ENCODE measurements at places on chromosomes 5 and 9. TPM values are rescaled to one million over a fixed set of nuclear protein-coding genes. Genes with fewer than 3 reads are reported as not detected.

DNA sequence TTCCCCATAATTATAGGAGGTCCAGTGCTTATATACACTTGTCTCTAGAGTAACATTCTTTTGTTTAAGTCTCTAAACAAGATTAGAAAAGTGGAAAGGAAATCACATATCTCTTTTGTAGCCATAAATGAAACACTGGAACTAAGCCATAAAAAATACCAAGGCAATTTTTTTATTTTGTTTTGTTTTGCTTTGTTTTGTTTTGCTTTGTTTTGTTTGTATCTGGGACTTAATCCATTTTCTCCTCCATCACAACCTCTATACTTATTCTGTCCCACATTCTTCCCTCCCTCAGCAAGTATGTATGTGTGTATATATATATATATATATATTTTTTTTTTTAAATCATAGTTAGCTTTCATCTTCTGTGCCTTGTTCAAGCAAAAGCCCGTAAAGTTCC is 436.6 kb upstream of the MPDZ start:
- H3K27me3 ChIP-seq = no peaks in the 10 kb centered on the region
- H3K4me1 ChIP-seq = no peaks in the 10 kb centered on the region
- H3K36me3 ChIP-seq = no peaks in the 10 kb centered on the region

DNA sequence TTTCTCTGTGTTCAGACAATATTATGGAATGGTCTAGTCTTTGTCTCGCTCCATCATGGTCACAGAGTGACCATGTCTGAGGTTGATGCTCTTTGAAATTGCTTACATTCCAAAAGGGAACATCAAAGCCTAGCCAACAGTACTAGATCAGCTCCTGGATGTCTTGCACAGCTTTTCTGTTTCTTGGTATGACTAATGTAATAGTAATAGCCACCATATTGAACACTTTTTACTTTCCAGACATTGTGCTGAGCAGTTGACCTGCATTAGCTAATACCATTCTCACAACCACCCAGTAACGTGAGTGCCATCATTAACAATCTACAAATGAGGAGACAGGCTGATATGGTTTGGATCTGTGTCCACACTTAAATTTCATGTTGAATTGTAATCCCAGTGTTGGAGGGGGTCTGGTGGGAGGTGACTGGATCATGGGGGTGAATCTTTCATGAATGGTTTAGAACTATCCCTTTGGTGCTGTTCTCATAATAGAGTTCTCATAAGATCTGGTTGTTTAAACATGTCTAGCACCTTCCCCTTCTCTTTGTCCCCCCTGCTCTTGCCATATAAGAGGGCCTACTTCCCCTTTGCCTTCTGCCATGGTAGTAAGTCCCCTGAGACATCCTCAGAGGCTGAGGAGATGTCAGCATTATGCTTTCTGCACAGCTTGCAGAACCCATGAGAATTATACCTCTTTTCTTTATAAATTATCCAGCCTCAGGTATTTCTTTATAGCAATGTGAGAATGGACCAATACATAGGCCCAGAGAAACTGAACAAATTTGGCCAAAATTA is 577.5 kb upstream of the CLINT1 start:
- peaks cover 51% of the 10 kb centered on the region for H3K4me1 ChIP-seq
- no peaks in the 10 kb centered on the region for H3K27me3 ChIP-seq
- H3K4me3 ChIP-seq = no peak overlapping the region
- H3K36me3 ChIP-seq = peaks cover 25% of the 10 kb centered on the region

DNA sequence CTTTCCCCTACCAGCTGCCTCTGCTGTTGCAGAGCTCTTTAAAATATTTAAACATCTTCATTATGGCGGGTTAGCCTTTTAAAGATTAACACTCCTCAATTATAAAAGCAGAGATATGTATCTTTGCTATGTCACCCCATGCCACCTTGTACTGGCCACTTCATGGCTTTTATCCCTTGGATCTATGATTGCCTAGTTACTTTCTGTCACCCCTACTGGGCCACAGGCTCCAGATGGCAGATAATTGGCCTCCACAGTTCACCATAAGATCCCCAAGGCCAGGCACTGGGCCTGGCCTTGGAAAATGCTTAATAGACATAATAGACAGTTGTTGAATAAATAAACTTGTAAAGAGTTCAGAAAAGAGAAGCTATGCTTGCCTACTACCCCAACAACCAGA is 142.0 kb upstream of the SHB start:
- no peaks in the 10 kb centered on the region for H3K4me1 ChIP-seq
- no peak overlapping the region for H3K27ac ChIP-seq
- no peaks in the 10 kb centered on the region for H3K36me3 ChIP-seq
- H3K4me3 ChIP-seq = no peak overlapping the region
- no peak for DNase-seq
- peaks cover 8% of the 10 kb centered on the region for H3K27me3 ChIP-seq

- H3K27ac ChIP-seq = no peak overlapping the region
- DNase-seq = no peak
- peaks cover 2% of the 10 kb centered on the region for H3K36me3 ChIP-seq
- H3K4me3 ChIP-seq = no peak overlapping the region
- H3K27me3 ChIP-seq = peaks cover 5% of the 10 kb centered on the region
Observed at GRCh38 chr5:138850865-138851435, 24.2 kb downstream of the LRRTM2 start.

GRCh38 chr9:113513536-113513935 is 50.0 kb downstream of the RGS3 start:
- peak overlapping the region; percentile 58 for H3K4me3 ChIP-seq
- H3K27me3 ChIP-seq = no peaks in the 10 kb centered on the region
- peak; percentile 23 for DNase-seq
- no peaks in the 10 kb centered on the region for H3K36me3 ChIP-seq

DNA sequence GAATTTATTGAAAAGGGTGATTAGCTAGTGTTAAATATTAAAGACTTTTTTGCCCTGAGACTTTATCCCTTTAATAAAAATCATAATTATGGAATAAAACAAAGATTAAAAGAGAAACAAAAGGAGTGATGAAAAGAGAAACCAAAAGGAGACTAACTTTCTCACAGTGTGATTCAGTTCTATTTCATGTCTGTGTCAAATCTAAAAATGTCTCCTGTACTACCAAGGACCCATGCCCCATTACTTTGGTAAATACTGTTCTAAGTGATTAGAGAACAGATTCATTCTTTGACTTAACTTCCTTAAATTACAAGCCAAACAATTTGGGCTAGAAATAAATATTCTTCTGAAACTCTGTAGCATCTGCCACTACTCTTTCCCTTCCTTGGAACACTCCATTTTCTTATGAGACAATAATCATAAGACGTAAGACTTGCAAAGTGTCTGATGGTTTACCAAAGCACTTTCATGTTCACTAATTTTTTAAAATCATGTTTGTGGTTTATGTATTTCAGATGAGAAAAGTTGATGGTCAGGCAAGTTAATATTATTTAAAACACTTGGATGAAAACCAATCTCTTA is 319.0 kb downstream of the EBF1 start:
- H3K36me3 ChIP-seq = no peaks in the 10 kb centered on the region
- H3K4me1 ChIP-seq = peaks cover 2% of the 10 kb centered on the region
- no peaks in the 10 kb centered on the region for H3K27me3 ChIP-seq
- no peak overlapping the region for H3K27ac ChIP-seq
- H3K4me3 ChIP-seq = no peak overlapping the region
- no peak for DNase-seq

GRCh38 chr5:60594715-60595477 is 105.1 kb downstream of the DEPDC1B start:
- DNase-seq = no peak
- H3K4me1 ChIP-seq = peaks cover 24% of the 10 kb centered on the region
- no peak overlapping the region for H3K4me3 ChIP-seq
- no peak overlapping the region for H3K27ac ChIP-seq

DNA sequence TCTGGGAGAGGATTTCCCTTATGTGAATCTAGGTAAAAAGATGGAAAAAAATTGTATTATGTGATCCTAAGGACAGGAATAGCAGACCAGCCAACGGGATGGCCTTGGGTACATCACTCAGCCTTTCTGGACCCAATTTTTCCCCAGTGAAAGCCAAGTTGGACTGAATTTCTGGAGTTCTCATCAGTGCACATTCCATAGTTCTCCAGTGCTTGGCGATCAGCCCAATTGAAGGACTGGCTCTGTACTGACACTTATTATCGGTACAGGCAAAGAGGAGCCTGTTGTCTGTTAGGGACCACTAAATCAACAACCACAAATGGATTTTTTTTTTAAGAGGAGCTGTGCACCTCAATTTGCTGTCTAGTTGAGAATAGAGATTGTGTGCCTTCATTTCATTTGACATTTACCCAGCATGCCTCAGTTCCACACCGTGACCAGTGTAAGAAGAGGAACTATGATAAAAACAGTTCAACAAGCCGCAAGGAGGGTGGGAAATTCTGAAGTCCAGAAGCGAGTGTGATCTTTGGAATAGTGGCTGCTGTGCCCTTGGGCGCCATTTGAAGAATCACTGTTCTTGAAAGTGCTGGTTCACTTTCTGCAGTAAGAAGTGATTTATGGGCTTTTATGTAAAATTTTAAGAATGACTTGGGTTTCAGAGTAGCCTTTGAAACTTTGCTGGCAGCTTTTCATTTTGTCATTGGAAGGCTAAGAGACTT is 8.0 kb downstream of the ARL10 start:
- no peaks in the 10 kb centered on the region for H3K4me1 ChIP-seq
- no peak overlapping the region for H3K4me3 ChIP-seq
- H3K27ac ChIP-seq = no peak overlapping the region
- H3K27me3 ChIP-seq = no peaks in the 10 kb centered on the region

GRCh38 chr9:133726401-133727276 is 11.5 kb downstream of the SARDH start:
- peak overlapping the region; percentile 82 for H3K27ac ChIP-seq
- H3K36me3 ChIP-seq = no peaks in the 10 kb centered on the region
- H3K27me3 ChIP-seq = peaks cover 9% of the 10 kb centered on the region
- H3K4me1 ChIP-seq = peaks cover 15% of the 10 kb centered on the region
- DNase-seq = peak; percentile 66

DNA sequence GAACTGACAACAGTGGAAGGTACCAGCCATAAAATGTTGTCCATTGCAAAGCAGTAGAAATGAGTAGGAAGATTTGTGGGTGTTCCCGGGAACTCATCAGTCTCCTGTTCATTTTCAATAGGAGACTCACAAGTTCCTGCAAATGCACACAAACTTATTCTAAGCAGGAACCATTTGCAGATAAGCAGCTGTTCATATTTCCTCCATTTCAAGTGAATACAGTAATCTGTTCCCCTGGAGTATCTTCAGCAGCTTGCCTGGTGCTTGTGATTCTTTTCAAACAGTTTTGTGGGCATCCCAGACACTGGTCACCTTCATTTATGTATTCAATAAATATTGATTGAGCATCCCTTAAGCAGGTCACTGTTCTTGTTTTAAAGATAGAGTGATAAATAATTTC is 1315.5 kb upstream of the C9orf72 start:
- no peaks in the 10 kb centered on the region for H3K4me1 ChIP-seq
- no peaks in the 10 kb centered on the region for H3K27me3 ChIP-seq
- no peak overlapping the region for H3K4me3 ChIP-seq
- no peak for DNase-seq
- H3K27ac ChIP-seq = no peak overlapping the region

GRCh38 chr5:76794871-76795270 is 24.0 kb upstream of the F2RL1 start:
- peaks cover 13% of the 10 kb centered on the region for H3K4me1 ChIP-seq
- no peak overlapping the region for H3K4me3 ChIP-seq
- no peak for DNase-seq
- no peaks in the 10 kb centered on the region for H3K36me3 ChIP-seq

DNA sequence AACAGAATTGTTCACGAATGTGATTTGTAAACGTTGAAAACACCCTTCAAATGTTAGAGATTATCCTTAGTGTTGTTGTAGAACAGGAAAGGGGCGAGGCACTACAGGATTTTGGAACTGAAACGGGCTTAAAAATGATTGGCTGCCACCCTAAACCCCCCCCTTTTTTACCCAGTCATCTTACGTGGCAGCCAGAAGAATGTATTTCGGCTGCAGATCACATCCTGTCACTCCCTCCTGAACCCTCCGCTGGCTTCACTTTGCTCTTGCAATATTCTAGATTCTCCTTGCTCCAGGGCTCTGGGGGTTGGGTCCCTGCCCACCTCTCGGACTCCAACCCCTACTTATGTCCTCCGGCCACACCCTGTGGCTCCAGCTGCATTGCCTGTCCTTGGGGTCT is 13.9 kb upstream of the UNC5A start:
- no peaks in the 10 kb centered on the region for H3K4me1 ChIP-seq
- no peak overlapping the region for H3K4me3 ChIP-seq
- H3K27me3 ChIP-seq = no peaks in the 10 kb centered on the region
- H3K36me3 ChIP-seq = no peaks in the 10 kb centered on the region

GRCh38 chr5:160363211-160363610 is 7.2 kb downstream of the C1QTNF2 start:
- DNase-seq = no peak
- H3K27me3 ChIP-seq = peaks cover 5% of the 10 kb centered on the region

- DNase-seq = no peak
- no peak overlapping the region for H3K27ac ChIP-seq
- no peaks in the 10 kb centered on the region for H3K27me3 ChIP-seq
Observed at GRCh38 chr5:117973785-117974184, 1014.6 kb downstream of the DTWD2 start.

- no peaks in the 10 kb centered on the region for H3K27me3 ChIP-seq
- no peak overlapping the region for H3K4me3 ChIP-seq
- no peak for DNase-seq
- no peaks in the 10 kb centered on the region for H3K36me3 ChIP-seq
Observed at GRCh38 chr9:16612627-16613026, 257.8 kb downstream of the BNC2 start.

DNA sequence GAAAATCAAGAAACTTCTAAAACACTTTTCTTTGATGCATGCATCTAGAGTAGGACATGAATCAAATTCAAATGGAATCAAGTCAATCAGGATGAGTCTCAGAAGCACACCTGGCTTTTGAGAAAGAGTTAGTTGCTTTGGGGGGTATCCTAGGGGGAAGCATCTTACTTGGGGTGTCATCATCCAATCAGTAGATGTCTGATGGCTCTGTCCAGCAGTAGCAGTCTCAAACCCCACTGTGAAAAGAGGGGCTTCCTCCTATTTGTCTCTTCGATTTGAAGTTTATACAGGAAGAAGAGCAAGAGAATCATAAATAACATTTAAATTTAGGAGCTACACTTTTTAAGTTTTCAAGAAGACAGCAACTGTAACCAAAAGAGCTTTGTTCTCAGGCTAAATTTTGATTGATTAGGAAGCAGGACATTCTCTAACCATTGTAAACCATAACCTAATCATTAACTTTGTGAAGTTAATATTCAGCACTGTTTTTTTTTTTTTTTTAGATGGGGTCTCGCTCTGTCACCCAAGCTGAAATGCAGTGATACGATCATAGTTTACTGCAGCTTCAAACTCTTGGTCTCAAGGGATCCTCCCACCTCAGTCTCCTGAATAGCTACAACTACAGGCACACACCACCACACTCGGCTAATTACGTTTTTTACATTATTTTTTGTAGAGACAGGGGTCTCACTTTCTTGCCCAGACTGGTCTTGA is 614.7 kb downstream of the CSNK1G3 start:
- H3K4me3 ChIP-seq = no peak overlapping the region
- no peaks in the 10 kb centered on the region for H3K27me3 ChIP-seq

Gene SHROOM1
- total RNA-seq = 0.42 TPM

Gene SLF1
- 19.0 TPM for total RNA-seq

Gene PRLR
- not detected for total RNA-seq

Gene CTNND2
- total RNA-seq = not detected

Gene RMRP
- 11,185 TPM for total RNA-seq

Gene IER5L
- total RNA-seq = 2.3 TPM

Gene SV2C
- 0.07 TPM for total RNA-seq

Gene ZNF484
- 14.4 TPM for total RNA-seq

Gene CTSL
- total RNA-seq = 10.1 TPM

Gene PCDHA1
- not detected for total RNA-seq
